Head of caudate nucleus (tissue), 42 donors: ENCODE measurements at places on chromosomes 6 and 20.

DNA sequence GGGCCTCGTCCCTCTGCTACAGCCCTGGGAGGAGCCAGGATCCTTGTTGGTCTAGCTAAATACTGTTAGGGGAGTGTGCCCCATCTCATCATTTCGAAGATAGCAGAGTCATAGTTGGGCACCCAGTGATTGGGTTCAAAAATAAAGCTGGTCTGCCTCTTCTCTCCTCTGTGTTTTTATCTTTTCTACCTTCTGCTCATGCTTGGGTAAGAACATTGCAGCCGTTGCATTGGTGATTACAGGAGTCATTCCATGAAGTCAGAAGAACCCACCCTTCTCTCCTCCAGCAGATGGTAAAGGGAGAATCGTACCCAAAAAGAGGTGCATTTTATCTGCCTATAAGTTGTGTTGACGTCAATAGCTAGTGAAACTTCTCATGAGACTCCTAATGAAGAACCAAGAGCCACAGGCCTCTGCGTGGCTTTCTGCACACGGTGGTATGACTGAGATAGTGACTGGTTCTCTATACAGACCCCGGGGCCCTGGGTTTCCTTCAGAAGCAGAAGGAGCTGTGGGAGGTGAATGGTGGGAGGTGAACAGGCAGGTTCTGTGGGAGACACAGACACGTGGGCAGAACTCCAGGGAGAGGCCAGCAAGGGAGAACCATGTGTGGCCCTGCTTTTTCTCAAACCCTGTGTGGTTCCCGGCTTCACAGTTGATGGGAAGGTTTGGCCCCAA is 5.7 kb upstream of the FAM209A start:
- DNase-seq: no peak

DNA sequence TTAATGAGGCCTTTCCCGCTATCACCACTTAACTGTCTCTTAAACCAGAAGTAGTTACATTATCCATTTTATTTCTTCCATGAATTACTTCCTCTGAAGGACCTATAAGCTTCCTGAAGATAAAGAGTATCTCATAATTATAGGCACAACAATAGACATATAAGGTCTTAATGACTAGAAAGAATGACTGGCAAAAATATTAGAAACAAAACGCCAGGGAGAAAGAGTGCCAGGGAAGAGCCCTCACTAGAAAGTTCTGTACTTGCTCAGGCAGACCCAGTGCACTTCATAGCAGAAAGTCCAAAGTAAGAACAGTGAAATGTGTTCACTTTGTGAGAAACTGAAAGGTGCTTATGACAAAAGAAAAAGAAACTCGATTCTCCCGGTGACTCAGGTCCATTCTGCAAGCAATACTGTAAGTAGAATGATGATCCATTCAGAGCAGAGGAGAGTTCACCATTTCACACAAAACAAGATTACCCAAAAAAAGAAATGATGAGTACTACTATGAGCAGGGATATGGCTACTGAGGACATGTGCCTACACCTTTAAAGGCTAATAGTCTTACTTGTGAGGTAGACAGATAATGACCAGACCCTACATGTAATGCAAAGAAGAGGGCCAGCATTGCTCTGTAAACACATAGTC is 5.5 kb downstream of the ZNF334 start:
- no peak for DNase-seq

DNA sequence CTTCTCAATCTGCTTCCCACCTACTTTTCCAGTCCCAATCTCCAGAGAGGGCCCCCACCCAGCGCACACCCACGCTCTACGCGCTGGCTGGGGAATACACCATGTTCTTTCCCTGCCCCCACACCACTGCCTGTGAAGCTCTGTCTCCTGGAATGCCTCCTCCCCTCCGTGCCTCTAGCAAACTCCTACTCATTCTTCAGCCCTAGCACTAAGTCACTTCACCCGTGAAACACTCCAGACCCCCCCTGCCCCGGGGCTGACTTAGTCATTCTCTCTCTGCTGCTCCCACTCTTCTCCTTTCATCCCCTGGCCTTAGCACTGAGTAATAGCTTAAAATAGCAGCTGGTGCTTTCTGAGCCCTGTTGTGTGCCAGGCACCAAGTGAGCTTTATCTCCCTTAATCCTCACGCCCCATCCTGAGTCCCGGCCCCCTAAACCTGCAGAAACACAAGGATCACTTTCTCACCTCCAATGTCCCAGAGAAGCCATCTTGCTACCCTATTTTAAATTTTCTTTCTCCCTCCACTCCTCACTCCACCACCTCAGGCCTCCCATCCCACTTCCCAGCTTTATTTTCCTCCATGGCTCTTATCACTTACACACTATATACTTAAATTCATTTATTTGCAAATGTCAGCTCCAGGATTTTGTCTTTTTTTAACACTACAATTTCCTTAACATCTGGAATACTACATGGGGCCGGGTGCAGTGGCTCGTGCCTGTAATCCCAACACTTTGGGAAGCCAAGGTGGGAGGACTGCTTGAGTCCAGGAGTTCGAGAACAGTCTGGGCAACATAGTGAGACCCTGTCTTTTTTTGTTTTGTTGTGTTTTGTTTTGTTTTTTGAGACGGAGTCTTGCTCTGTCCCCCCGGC is 6.3 kb upstream of the PARD6B start:
- DNase-seq: peak; percentile 92

DNA sequence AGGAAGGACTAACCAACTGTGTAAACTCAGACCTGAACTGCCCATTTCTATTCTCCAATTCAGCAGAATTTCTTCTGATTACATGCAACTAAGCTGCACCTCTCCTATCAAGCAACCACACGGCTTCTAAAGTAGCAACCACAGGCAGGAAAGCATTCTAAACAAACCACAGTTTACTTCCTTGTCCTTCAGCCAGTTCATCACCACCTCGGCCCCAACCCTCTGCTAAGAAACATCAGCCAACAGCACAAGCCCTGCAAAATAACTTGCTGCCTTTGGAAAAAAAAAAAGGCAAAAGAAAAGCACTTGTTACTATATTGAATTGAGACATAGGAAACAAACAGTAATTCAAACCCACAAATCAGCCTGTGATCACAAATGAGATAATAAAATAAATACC is 140.3 kb downstream of the NFATC2 start:
- no peak for DNase-seq

DNA sequence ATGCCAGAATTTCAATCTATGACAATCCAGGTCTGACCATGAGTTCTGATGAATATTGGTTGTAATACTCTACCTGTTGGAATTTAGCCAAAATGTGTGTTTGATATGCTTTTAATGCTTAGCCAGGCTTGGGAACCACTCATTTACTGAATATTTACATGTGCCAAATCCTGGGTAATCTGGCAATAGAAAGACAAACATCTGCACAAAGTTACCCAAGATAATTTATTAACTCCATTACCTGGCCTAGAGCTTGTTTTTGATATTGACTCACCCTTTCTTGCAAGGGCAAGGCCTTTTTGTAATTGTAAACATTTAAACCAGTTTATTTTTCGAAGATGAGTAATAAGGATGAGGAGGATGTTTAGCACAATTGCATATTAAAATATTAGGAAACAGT is 13.5 kb upstream of the CD2AP start:
- no peak for DNase-seq
